NCI-H1105 treated with DMSO at 0.1 percent for 48 hours (cell line): ENCODE measurements at places on chromosomes 6 and 20.

- DNase-seq: no peak
These were observed 29.3 kb downstream of the NT5E start for GRCh38 chr6:85479208-85479607.

GRCh38 chr20:60191014-60191413, 232.8 kb downstream of the CDH26 start:
- DNase-seq: no peak

DNA sequence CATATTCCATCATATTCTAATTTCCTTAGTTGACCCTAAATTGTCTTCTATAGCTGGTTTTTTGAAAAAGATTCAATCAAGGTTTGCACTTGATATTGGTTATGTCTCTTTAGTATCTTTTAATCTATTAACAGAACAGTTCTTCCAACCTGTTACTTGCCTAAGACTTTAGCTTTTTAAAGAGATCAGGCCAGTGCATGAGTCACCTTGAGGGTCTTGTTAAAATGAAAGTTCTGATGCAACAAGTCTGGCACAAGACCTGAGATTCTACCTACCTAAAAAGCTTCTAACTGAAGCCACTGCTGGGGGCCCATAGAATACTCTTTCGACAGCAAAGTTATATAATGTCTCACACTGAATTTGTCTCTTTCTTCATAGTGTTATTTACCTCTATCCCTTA, 3.2 kb downstream of the USP45 start:
- DNase-seq: no peak

DNA sequence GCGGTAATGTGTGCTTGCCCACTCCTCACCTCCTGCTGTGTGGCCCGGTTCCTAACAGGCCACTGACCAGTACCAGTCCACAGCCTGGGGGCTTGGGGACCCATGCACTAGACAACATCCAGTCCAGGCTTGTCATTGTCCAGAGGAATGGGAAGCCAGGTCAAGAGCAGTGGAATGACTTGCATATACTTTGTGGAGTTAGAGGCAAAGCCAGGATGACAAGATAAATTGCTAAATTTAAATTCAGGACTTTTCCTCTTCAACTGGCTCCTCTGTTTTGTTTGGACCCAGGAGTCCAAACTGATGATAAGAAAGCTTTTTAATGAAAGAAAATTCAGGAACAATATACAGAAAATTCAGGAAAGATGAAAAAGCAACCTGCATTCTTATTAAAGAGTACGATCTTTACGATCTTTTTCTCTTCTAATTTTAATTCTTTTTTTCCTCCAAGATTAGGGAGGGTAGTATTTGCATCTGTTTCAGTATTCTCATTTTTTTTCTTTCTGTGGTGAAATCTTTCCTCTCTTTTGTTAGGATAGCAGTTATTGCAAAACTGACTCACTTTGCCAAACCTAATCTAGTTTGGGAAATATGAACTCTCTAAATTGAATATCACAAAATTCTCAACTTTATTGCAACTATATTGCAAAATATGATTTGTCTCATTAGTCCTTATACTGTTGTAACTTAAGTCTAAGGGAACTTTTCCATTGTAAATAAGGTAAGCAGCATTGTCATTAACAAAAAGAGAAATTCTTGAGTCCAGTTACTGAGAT, 48.2 kb downstream of the DCBLD1 start:
- no peak for DNase-seq

DNA sequence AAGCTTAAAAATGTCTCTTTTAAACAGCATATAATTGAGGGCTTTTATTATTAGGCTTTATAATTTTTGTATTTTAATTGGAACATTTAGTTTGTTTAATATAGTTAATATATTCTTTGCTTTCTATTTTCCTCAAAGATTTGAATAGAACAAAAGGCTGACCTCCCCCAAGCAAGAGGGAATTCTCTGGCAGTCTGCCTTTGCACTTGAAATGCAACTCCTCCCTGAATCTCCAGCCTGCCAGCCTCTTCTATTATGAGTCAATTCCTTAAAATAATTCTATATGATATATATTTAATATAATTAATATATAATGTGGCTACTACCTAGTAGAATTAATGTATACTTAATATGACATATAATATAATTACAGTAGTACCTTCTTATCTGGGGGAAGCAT, 69.2 kb downstream of the PTPRA start:
- DNase-seq: no peak

- DNase-seq: no peak
These were observed 294.1 kb downstream of the LRFN2 start for GRCh38 chr6:40293060-40293459.

DNA sequence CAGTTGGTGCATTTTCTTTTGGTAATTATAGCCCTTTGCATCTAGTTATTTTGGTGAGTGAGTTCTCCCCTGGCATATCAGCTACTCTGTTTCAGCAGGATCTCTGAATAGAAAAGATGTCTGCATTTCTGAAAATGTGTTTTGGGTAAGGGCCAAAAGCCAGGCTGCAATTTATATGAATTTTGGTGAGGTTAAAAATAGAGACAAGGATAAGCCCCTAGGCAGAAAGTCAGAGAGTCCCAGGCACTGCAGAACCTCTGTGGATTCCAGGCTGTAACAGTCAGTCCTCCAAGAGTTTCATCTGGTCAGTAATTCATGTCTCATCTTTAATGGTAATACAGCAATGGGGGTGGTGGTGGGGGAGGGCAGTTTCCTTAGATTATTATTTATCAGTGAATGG, 53.0 kb downstream of the HDGFL1 start:
- peak; percentile 14 for DNase-seq

DNA sequence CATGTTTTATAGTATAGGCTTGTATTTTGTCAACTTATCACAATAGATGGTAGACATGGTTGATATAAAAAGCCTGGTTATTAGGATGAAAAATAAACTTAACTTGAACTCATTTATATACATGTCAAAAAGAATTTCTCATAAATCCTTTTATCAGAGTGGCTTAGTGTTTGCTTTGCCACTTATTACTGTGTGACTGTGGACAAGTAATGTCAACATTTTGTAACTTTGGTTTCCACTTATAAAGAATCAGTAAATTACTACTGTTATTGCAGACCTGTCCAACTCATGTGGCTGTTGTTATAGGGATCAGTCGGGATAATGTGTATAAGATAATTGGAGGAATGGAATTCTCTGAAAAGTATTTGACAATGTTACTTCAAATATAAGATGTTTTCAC, 894.8 kb upstream of the FLRT3 start:
- DNase-seq: no peak

DNA sequence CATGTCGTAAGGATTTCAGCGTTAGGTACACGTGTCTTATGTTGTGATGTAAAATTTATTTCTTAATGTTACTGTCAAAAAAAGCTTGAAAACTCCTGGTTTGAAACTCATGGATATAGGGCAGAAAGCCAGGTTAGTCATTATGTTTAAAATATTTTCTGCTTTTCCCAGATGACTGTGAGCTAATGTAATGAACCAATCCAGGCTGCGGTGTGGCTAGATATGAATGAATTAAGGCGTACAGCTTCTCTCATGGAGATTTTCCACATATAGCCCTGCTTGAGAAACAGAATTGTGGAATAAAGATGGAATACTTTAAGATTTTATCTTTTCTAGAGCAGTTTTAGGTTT, 80.3 kb upstream of the STMND1 start:
- no peak for DNase-seq

- DNase-seq: no peak
These were observed 165.4 kb downstream of the CDH26 start for GRCh38 chr20:60123652-60124051.

DNA sequence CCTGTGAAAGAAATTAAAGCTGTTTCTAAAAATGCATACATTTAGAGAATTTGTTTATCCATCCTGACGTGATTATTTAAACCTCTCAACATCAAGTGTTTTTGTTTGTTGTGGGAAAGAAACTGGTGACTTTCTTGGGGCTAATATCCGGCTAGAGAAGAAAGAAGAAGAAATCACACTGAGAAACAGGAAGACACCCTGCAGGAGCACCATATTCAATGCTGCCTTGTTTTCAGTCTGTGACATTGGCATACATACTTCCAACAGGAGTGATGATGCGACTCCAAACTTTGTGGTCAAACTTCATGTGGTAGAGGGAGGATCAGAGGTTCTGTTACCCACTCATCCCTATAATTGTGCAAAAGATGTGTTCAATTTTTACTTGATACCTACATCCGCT, 997.6 kb upstream of the CITED2 start:
- DNase-seq: no peak

- DNase-seq: no peak
These were observed 4.1 kb downstream of the GHRH start for GRCh38 chr20:37257530-37257929.

DNA sequence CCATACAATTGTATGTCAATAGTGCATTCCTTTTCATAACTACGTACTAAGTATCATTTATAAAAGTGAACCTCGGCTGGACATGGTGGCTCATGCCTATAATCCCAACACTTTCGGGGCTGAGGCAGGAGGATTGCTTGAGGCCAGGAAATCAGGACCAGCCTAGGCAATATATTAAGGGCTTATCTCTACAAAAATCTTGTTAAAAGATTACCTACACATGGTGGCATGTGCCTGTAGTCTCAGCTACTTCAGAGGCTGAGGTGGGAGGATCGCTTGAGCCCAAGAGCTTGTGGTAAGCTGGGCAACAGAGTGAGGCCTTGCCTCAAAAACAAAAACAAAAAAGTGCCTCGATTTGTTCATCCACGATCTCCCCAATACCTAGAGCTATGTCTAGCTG, 449.7 kb upstream of the SULF2 start:
- DNase-seq: no peak

- no peak for DNase-seq
These were observed 1.2 kb downstream of the RPS21 start for GRCh38 chr20:62387933-62388635.

DNA sequence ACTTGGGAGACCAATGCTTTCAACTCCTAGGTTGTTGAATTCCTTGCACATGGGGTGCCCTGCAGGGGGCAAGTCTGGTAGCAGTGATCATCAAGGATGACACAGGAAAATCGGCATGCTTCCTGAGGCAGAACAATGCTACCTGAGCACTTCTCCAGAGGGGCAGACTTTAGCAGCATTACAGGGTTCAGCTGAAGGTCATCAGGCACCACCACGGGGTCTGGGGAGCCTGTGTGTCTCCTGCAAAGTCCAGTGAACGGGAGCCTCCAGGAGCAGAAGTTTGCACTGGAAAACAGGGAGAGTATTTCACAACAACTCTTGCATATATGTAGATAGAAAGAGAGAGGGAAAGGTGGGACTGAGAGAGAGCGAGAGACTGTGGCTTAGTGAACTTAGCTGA, 10.2 kb downstream of the VSX1 start:
- DNase-seq: no peak

DNA sequence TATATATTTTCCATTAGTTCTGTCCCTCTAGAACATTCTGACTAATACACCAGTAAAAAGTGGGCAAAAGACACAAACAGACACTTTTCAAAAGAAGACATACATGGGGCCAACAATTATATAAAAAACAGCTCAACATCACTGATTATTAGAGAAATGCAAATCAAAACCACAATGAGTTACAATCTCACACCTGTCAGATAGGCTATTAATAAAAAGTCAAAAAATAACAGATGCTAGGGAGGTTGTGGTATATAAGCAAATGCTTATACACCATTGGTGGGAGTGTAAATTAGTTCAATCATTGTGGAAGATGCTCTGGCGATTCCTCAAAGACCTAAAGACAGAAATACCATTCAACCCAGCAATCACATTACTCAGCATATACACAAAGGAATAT, 1707.8 kb downstream of the GRIK2 start:
- no peak for DNase-seq

DNA sequence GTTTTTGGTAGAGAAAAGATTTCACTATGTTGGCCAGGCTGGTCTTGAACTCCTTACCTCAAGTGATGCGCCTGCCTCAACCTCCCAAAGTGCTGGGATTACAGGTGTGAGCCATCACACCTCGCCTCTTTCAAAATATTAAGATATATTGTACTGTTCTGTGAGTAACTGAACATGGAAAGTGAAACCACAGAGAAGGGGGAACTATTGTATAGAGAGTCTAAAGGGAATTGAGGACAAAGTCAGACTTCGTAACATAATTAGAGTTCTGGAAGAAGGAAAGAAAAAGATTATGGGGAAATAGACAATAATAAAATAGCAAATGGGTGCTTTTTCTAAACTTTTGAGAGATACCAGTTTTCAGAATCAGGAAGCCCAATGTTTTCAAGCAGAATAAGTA, 17.4 kb upstream of the AKAP7 start:
- DNase-seq: no peak

GRCh38 chr6:92826633-92827032, 592.7 kb downstream of the EPHA7 start:
- no peak for DNase-seq

DNA sequence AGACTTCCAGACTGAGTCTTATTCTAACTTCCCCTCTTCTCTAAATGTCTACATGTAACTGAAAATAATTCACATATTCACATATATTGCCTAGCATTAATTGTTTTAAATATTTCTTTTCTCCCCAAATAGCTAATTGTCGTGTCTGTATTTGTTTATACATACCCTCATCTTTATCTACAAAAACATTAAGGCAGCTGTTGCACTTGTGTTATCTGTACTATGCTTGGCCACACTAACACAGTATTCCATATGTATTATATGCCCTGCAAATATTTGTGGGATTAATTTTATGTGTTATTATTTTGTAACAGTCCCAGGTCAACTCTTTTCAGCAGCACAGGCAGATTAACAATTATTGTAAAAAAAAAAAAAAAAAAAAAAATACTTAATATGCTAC, 11.7 kb downstream of the HDAC2 start:
- no peak for DNase-seq

DNA sequence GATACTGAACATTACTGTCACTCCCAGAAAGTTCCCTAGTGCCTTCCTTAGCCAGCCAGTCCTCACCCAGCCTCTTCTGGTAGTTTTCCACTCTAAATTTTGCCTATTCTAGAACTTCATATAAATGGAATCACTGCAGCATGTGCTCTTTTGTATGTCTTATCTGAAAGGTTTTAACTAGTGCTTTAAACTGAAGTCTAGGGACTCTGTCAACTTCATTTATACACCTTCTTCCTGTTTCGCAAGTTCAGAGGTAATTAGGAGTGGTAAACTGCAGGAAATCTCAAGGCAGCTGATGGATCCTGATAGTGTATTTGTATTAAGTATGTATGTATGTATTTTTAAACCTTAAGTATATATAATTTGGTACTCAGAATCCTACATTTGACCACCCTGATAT, 94.3 kb downstream of the TCP11 start:
- DNase-seq: no peak

DNA sequence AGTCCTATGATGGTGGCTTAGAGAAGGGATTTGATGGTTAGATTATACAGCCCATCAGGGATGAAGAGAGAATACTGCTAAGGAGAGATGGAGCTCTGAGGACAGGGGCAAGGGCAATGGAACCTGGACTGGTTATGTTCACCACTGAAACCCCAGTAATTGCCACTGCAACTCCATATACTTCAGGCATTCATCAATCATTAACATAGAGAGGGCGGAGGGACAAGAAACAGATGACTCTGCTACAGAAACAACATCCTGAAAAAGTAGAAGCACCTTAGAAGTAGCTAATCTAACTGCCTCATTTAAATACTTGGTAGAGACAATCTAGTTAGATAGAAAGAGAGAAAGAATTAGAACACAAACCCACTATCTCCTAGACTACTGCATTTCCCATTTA, 89.8 kb downstream of the MDN1 start:
- DNase-seq: no peak
